Astrocyte of the cerebellum (primary cell): ENCODE measurements at places on chromosomes 1 and 21.

GRCh38 chr1:84749427-84749826 is 59.2 kb upstream of the SSX2IP start:
- no peak for DNase-seq

DNA sequence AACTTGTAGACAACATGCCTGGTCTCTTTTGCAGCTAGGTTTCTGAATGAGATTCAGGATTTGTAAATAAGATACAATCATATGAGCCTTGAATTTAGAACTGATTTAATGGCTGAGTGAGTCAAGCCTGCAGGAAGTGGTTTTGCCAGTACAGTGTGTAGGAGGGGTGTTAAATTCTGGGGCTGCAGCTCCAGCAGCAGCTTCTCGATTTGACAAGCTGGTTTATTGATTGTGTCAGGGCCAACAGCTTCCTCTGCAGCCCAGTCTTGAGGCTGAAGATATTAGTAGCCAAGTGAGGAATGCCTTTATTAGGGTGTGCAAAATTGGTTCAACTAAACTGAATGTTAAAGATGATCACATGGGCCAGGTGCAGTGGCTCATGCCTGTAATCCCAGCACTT is 11.5 kb upstream of the PLA2G5 start:
- DNase-seq, result peak; percentile 8

- no peak for DNase-seq
Measured at GRCh38 chr21:32812035-32812434, 40.5 kb upstream of the PAXBP1 start.

DNA sequence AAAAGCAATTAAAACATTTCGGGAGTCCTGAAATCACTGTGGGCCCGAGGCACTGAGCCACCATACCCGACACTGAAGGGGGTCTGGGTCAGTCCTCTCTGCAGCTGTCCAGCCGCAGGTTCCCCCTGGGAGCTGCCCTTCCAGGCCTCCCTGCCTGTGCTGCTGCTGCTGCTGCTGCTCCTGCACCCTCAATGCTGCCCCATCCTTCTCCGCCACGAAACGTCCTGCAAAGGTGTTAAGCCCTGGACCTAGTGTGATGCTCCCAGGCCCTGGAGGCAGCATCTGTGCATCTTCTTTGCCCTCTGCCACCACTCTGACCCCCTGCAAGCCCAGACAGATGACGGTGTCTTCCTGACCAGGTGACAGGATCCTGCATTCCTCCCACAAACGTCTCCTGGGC is 513.3 kb downstream of the NPHP4 start:
- no peak for DNase-seq

DNA sequence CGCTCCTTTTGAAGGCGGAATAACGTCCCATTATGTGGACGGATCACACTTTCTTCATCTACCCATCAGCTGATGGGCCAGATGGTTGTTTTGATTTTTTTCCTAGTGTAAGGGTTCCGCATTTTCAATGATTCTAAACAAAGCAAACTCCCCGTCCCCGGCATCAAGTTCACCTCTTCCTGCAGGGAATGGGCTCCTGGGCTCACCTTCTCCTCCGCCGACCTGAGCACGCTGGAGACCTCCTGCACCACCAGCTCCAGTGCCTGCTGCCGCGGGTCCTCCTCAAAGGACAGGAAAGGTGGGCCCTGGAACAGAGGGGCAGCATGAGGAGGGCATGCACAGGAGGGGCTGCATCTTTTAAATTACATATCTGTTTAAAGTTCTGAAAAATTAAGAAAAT is 11.9 kb downstream of the C2CD2 start:
- DNase-seq, result no peak

DNA sequence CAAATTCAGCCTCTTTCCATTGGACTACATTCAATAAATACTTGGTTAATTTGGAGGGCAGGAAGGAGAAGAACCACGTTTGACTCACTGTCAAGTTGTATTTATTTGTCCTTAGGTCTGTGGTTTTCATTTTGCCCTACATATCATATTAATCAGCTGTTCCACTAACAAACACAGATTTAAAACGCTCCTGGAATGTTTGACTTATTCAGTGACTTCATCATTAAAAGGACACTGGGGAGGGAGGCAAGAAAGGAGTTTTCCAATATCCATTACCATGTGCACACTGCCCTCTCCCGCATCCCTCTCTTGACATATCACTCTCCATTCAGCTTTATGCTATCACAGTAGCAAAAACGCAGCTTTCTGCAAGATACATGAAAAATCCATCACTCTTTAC is 98.2 kb upstream of the C1orf87 start:
- DNase-seq, result peak; percentile 71

GRCh38 chr1:41648230-41648629 is 163.7 kb upstream of the EDN2 start:
- no peak for DNase-seq

GRCh38 chr1:36857754-36858153 is 176.6 kb downstream of the GRIK3 start:
- no peak for DNase-seq

- DNase-seq, result no peak
Measured at GRCh38 chr1:8870103-8870502, 8.4 kb downstream of the ENO1 start.

- DNase-seq, result no peak
Measured at GRCh38 chr1:218330043-218330623, 15.0 kb upstream of the TGFB2 start.

- no peak for DNase-seq
Measured at GRCh38 chr1:28039341-28039740, 49.1 kb downstream of the EYA3 start.

DNA sequence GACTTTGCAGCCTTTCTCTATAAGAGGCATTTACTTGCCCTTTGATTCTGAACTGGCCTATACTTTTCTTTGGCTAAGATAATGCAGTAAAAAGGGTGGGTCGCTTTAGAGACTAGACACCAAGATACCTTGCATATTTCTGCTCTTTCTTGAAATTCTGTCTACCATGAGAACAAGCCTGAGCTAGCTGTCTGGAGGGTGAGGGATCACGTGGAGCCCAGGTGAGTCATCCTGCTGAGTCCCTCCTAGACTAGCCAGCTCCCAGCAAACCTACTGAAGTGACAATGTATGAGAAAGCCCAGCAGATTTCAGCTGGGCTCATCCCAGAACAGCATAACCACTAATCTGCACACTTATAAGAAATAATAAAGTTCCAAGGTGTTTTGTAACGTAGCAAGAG is 408.0 kb upstream of the KAZN start:
- peak; percentile 6 for DNase-seq

DNA sequence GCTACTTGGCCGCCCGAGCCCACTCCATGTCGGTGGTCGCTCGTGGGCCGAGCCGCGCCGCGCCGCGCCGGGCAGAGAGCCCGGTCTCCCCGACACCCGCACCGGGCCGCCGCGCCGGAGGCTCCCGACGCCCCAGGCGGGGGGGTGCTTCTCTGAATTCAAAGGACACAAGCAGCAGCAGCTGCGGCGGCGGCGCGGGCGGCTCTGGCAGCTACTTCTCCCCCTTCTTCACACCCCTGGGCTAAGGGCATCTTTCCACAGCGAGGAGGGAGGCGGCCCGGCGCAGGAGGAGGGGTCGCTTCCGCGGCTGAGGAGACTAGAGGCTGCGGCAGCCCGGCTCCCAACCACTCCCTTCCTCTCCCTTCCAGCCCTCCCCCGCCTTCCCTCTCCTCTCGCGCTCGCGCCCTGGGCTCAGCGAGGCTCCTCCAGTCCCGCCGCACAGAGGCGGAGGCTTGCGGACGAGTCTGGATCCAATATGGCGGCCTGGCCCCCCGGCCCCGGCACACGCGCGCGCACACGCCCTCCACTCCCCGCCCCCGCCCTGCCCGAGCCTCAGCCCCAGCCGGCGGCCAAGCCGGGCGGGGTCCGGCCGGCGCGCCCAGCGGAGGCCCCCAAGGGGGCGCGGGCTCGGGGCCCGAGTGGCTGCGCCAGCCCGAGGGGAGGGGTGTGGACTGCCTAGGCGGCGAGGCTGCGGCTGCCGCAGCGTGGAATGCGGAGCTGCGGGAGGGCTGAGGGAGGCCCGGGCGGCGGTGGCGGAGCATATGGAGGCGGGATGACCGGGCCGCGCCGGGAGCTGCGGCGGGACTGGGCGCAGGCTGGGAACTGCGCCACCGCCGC is at the start of gene CDC42BPA:
CDC42BPA (minus strand) TSS at position 477 of the 837 bp plus-strand sequence. CDS start 1,310 bp downstream, outside the sequence.
- peak; percentile 64 for DNase-seq

- no peak for DNase-seq
Measured at GRCh38 chr1:16387201-16388188, 20.5 kb downstream of the SZRD1 start.

DNA sequence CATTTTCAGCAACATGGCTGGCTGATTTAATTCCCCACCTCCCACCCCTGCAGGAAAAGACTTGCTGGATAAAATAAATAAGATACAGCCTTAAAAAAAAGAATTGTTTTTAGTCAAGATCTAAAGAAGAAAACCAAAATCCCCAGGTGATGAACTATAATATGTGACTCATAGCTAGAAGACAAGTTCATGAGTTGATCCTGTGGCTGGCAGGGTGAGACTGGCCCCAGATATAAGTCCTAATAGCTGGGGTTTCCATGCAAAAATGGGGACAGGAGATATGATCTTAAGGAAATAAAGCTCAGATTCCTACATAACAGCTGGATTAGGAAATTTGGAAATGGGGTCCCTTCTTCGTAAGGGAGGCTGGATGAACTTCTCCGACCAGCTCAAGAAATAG is 21.9 kb upstream of the RGSL1 start:
- DNase-seq, result no peak

- no peak for DNase-seq
Measured at GRCh38 chr1:37233606-37234005, 199.3 kb upstream of the GRIK3 start.

GRCh38 chr1:236815941-236816340 is 20.8 kb downstream of the MTR start:
- no peak for DNase-seq

- DNase-seq, result no peak
Measured at GRCh38 chr21:14114251-14114650, 96.5 kb downstream of the LIPI start.

DNA sequence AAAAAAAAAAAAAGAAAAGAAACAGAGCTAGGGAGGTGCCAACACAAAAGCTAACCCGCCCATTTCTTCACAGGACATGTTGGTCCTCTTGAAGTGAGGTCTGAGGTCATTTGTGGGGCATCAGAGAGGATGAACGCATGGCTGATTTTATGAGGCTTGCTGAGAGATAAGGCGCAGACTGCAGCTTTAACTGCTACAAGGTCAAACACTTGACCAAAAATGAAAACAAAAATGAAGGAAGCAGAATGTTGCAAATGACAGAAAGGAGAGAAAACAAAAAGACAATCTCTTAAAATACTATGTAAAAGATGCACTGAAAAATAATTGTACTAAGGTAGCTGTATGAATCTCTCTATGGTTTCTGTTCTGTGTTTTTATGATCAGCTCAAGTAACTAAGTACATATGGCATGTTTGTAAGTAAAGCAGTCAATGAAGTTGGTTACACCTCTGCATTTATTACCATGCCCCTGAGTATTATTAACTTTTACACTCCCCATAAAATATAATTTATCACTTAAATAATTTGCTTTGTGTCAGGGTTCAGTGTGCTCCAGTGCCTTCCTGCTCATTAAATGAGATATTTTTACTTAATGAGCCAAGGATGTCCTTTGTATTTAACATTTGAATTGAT is 249.1 kb upstream of the NR5A2 start:
- DNase-seq, result no peak

- no peak for DNase-seq
Measured at GRCh38 chr1:33797849-33798248, 66.0 kb upstream of the HMGB4 start.

DNA sequence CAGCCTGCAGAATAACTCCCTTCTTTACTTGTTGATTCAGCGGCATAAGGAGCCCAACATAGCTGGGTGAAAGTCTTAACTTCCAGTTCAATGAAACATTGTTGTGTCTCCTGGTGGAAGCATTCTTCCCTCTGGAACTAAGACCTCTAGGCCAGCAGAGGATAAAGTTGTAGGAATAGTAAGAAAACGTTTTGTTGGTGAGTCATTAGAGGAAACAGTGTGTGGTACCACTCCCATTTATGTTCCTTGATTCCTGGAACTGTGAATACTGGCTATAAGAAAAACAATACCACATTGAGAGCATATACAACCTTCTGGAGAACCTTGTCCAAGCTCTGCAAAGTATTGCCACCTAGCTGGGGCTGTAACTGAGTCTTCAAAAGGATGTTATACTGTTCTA is 737.4 kb upstream of the ZP4 start:
- no peak for DNase-seq

DNA sequence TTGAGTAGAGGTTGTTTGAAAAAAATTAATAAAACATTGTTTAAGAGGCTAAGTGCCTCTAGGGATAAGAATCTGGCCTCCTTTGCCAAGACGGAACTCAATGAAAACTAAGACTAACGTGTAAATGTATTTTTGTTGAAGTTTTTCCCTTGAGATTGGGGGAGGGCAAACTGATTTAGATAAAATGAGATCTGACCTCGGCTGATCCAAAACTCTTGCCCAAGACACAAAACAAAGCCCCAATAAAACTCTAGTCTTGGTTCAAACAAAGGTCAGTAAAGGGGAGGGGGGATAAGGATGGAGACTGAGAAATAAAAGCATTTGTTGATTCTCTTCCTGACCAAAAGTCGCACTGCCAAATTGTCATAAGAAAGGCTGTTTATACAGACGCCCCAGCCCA is 134.8 kb upstream of the DPT start:
- DNase-seq, result no peak

GRCh38 chr21:38505654-38506523 is 7.6 kb upstream of the ERG start:
- DNase-seq, result peak; percentile 70

DNA sequence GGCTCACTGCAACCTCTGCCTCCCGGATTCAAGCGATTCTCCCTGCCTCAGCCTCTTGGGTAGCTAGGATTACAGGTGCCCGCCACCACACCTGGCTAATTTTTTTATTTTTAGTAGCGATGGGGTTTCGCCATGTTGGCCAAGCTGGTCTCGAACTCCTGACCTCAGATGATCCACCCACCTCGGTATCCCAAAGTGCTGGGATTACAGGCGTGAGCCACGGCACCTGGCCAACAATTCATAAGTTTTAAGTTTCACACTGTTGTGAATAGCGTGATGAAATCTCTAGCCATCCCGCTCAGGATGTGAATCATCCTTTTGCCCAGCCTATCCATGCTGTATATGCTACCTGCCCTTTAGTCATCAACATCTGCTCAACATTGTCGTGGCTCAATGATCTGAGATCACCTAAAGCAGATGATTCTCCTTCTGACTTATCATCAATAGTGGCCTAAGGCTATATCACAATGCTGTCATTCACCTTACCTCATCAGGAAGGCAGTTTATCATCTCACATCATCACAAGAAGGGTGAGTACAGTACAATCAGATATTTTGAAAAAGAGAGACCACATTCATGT is 2.6 kb downstream of the PFDN2 start:
- peak; percentile 79 for DNase-seq

DNA sequence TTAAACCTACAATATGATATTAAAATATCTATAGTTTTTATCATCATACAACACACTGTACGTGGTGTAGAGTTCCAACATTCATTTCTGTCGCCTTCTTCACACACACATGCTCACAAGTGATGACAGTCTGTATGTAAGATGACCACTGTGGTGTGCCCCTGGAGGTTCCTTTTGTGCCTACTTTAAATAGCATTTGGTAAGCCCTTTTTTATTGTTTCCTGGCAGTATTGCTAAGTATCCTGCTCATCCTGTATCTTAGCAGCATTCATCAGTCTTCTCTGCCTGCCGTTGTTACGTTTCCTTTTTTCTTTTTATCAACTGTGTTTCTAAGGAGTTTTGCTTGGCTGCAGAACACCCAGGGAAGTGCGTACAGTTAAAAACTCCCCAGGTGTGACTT is 231.4 kb downstream of the CHRM3 start:
- DNase-seq, result no peak

- no peak for DNase-seq
Measured at GRCh38 chr1:225470211-225471108, 42.6 kb upstream of the LBR start.

GRCh38 chr1:151991663-151992302 is 1.9 kb downstream of the S100A10 start:
- DNase-seq, result no peak
